ENCODE measurements at places on chromosomes 16 and 17.

GRCh38 chr16:8764525-8765250, 32.8 kb downstream of the TMEM186 start:
- DNase-seq = no peak

DNA sequence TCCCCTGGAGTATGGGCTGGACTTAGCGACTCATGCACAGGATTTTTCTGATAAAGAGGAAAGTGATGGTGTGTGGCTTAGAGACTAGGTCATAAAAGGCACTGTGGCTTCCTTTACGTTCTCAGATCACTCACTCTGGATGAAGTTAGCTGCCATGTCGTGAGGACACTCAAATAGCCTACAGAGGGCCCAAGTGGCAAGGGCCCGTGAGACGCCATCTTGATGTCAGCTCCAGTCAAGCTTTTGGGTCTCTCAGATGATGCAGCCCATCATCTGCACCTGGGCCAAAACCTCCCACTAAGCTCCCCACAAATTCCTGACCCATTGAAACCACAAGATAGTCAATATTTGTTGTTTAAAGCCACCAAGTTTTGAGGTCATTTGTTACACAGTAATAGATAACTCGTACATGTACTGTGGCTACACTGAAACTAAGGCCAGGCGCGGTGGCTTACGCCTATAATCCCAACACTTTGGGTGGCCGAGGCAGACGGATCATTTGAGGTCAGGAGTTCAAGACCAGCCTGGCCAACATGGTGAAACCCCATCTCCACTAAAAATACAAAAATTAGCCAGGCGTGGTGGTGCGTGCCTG, 14.7 kb downstream of the ST6GALNAC2 start:
- DNase-seq = no peak

DNA sequence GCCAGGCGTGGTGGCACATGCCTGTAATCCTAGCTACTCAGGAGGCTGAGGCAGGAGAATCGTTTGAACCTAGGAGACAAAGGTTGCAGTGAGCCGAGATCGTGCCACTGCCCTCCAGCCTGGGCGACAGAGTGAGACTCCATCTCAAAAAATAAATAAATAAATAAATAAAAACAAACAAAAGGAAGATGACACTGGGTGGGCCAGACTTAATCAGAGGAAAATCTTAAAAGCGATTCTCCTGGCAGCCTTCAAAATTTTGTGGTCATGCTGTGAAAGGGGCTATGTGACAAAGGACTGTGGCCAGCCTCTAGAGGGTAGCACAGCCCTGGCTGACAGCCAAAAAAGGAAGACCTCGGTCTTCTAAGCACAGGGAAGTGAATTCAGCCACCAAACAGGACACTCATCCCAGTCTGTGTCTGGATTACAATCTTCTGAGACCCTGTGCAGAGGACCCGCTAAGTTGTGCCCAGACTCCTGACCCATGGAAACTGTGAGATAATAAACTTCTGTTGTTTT, 391.1 kb downstream of the CNTNAP4 start:
- no peak for DNase-seq

GRCh38 chr17:73643001-73643851, 1.0 kb downstream of the SDK2 start:
- DNase-seq = no peak

- DNase-seq = no peak
Measured at GRCh38 chr17:36132421-36132831, 28.8 kb downstream of the CCL4 start.

GRCh38 chr16:65572156-65572555, 450.3 kb upstream of the CDH11 start:
- no peak for DNase-seq

- DNase-seq = no peak
Measured at GRCh38 chr17:39116224-39116623, 35.2 kb downstream of the PLXDC1 start.

GRCh38 chr17:17837966-17838962, 1.5 kb upstream of the SREBF1 start:
- no peak for DNase-seq

- DNase-seq = no peak
Measured at GRCh38 chr16:29988346-29989075, 6.9 kb downstream of the HIRIP3 start.

GRCh38 chr17:30378825-30379302, at the start of gene CPD:
Gene CPD (plus strand): TSS chr17:30378927. CDS start chr17:30378981, 54 bp downstream.
- DNase-seq = peak; percentile 98

DNA sequence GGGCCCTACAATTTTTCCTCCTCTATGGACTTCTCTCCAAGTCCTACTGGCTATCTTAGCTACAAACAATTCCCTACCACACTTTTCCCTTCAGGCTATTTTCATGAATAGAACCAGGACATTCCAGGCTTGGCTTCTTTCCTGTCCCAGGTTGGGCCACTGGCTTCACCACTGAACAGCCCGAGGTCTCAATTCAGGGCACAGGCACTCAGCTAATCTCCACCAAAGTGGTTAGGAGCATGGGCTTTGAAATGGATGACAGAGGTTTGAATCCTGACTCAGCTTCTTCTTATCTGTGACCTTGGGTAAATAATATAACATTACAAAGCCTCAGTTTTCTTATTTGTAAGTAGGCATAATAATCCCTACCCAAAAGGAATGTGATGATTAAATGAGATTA, 50.9 kb upstream of the ZNF629 start:
- DNase-seq = no peak

GRCh38 chr17:5123343-5124124, 7.7 kb downstream of the USP6 start:
- DNase-seq = no peak

GRCh38 chr16:21646721-21647561, 5.5 kb downstream of the IGSF6 start:
- no peak for DNase-seq

- peak; percentile 12 for DNase-seq
Measured at GRCh38 chr17:56581635-56582627, 11.6 kb upstream of the NOG start.

- DNase-seq = peak; percentile 93
Measured at GRCh38 chr16:71883849-71884638, at the start of gene ZNF821. Gene ZNF821 (minus strand): TSS chr16:71884182. CDS start chr16:71879946, 4,236 bp downstream.

GRCh38 chr16:12021578-12022253, 45.2 kb downstream of the SNX29 start:
- DNase-seq = no peak

GRCh38 chr17:74368341-74369081, 1.2 kb downstream of the GPR142 start:
- peak; percentile 65 for DNase-seq

DNA sequence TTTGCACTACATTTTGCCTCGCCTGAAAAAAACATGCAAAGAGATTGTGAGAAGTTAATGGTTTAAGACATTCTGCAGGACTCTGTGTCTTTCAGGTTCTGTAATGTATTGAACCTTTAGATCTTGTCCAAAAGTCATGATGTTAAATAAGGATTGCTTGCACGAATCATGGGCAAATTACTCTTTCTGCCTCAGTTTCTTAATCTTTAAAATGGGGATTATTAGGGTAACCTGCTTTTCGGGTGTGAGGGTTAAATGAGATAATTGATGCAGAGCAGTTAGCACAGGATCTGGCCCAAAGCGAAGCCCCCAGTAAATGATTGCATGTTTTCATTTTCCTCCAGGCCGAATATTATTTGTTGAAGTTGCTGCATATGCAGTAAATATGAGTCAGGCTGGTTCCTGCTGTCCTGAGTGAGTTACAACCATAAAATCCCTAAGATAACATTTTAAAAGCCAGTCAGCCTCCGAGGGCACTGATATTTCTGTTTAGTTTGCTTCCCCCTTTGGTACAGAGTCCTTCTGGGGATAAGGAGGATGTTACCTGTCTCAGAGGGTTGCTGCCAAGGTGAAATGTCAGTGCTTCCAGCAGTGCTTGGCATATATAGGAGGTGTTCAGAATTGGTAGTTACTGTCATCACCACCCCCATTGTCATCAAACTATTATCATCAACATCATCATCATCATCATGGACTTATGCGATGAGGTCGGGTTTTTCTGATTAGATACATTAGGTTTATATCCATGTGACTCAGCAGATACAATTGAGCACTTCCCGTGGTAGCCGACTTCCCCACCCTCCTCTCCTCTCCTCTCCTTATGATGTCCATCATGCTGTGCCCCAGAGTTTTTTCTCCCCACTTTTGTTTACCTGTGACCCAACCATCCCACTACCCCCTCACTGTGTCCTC, 20.6 kb upstream of the ARHGAP17 start:
- DNase-seq = no peak

- DNase-seq = no peak
Measured at GRCh38 chr16:69514356-69514755, 51.4 kb upstream of the NFAT5 start.

GRCh38 chr17:50629902-50630301, 4.8 kb upstream of the ABCC3 start:
- no peak for DNase-seq

DNA sequence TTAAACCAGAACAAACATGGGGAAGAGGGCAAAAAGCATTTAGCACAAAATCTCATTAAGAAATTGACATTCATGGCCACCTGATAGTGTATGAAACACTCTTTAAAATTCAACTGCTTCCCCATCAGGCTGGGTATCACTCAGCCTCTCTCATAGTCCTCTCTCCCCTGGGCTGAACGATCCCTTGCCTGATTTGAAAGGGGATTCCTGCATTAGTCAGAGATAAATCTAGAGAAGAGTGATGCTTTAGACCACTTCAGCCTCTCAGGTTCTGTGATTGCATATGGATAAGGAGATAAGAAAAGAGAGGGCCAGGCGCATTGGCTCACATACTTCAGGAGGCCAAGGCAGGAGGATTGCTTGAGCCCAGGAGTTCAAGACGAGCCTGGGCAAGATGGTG, 280.0 kb downstream of the SOX9 start:
- no peak for DNase-seq

DNA sequence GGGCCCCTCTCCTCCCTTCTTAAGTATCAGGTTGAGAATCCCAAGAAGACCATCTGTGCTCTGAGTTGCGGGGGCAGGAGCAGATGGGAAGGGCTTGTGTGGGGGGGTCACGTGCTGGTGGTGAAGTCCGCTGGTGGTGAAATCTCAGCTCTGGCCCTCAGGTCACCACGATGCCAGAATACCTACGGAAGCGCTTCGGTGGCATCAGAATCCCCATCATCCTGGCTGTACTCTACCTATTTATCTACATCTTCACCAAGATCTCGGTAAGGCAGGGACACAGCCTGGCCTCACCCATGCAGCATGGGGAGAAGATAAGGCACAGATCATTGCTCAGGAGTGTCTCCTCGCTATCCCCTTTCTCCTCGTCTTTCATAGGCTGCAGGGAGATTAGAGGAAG, 29.7 kb downstream of the SLC5A11 start:
- no peak for DNase-seq

- peak; percentile 44 for DNase-seq
Measured at GRCh38 chr17:2435181-2435741, 34.4 kb upstream of the MNT start.

DNA sequence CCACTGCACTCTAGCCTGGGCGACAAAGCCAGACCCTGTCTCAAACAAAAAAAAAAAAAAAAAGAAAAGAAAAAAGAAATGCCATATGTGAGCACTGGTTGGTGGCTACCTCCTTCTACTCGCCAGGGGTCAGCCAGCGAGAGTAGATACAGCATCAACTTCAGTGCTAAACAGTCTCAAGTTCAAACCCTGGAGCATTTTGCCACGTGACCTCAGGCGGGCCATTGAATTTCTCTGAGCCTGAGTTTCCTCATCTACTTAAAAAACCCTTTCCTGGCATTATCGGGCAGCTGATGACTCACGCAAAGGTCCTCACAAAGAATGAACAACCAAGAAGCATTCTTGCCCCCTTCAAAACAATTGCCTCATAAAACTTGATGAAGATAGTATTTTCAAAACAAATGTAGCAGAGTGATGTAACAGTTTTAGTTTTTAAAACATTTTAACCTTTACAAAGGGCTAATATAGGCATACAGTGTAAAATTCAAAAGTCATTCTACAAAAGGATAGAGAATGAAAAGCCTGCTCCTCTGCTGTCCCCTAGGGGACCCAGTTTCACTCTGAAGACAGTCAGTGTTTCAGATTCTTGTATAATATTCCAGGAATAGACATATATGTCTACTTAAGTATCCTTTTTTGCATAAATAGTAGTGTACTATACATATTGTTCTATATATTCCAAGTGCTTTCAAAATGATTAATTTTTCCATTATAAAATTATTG, 28.4 kb downstream of the DNAH2 start:
- DNase-seq = no peak

DNA sequence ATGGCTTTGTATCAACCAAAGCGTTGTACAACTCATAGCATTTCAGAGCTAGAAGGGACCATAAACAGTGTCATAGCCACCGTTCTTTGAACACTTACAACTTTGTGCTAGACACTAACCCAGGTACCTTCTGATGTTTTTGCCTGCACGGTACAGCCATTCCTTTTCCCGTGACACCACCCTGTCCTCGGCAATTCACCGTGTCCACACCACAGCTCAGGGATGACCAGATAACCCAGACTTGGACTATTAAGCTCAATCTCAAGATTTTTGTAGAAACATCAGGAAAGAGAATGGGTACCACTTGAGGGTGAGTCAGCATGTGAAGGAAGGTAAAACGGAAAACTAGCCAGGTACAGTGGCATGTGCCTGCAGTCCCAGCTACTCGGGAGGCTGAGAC, 9.8 kb upstream of the CBFB start:
- no peak for DNase-seq

- no peak for DNase-seq
Measured at GRCh38 chr16:35746281-35746962, 2287.0 kb downstream of the TP53TG3F start.

GRCh38 chr16:11698271-11698689, 30.0 kb downstream of the SNN start:
- no peak for DNase-seq

All from muscle of back (tissue), 13 donors.